ENCODE measurements at places on chromosomes 3 and 15.
A peak's percentile ranks its signal among the peaks of the same experiment; 100 is the strongest.

- DNase-seq, result no peak
Measured at GRCh38 chr15:26620528-26621458, 152.1 kb downstream of the GABRB3 start.

GRCh38 chr3:189833996-189834395 is 202.8 kb downstream of the TP63 start:
- DNase-seq, result no peak

GRCh38 chr15:22917556-22917955 is 62.6 kb downstream of the CYFIP1 start:
- no peak for DNase-seq

DNA sequence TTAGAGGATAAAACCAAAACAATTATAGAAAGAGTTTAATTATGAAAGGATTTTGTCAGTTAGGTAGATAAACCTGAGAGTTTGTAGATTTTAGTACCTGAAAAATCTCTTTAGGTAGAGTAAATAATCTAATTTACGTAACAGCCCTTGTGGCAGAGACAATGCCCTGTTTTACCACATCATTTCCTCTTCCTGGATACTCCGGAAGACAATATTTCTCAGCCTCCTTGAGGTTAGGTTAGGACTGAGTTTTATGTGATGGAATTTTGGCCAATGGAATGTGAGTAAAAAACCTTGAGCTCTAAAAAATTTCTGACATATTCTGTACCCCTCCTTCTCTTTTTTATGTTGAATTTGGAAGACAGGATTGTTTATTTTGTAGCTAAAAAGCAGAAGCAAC is 50.7 kb upstream of the TPRG1 start:
- DNase-seq, result peak; percentile 62

GRCh38 chr15:40853241-40853890 is 9.5 kb downstream of the SPINT1 start:
- no peak for DNase-seq

DNA sequence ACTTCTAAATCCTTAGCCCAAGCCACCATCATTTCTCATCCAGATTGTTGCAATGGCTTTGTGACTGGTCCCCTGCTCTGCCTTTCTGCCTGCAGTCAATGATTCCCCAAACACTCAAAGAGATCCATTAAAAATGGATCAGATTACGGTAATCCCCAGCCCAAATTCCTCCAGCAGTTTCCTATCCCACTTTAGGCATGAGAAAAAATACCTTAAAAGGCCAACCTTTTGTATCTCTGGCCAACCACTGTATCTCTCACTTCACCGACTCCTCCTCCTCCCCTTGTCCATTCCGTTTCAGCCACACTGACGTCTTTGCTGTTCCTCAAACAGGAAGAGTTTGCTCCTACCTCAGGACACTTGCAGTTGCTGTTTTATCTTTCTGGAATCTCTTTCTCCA is 20.9 kb upstream of the IL1RAP start:
- DNase-seq, result no peak

DNA sequence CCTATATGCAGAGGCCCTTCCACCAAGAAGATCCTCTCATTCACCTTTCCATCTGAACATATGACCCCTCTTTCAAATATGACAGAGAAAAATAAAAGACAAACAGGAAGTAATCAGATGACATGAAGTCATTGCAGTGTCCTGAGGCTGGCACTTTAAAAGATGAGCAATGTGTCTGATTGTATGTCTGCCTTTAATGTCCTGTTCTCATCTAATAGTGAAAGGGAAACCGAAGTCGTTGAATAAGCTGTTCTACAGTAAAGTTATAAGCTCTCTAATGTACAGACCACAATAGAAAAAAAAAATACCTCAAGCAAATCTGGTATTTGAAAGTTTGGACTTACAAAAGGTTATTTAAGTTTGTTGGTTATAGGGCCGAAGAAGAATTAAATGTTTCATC is 243.0 kb downstream of the CLSTN2 start:
- DNase-seq, result no peak

- DNase-seq, result no peak
Measured at GRCh38 chr3:132549890-132550578, 47.0 kb upstream of the ACKR4 start.

- DNase-seq, result peak; percentile 52
Measured at GRCh38 chr15:78873793-78874765, 1.4 kb downstream of the MORF4L1 start.

GRCh38 chr15:95875121-95875643 is 455.3 kb upstream of the NR2F2 start:
- peak; percentile 19 for DNase-seq

DNA sequence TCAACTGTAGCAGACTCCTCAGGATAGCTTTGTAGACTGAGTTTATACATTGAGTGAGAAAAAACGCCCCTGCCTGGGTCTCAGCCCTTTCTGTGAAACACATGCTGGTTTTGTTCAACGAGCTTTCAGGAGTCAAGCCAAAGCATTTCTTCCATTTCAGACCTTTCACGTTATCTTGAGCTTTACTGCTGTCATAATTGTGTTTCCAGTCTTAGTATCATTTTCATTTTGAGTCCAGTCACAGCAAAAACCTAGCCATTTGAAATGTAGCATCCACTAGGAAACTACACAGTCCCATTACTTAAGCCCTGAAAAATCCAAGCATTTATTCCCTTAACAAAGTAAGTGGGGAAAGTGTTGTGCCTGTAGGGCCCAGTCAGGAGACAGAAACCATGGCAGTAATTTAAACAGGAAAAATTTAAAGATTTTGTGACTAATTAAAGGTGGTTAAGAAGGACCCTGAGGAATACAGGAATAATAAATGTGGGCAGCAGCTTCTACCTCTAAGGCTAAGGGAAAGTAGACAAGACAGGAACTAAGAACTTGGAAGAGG is 110.1 kb upstream of the ABHD17C start:
- no peak for DNase-seq

- no peak for DNase-seq
Measured at GRCh38 chr3:193797566-193797965, 204.6 kb downstream of the OPA1 start.

- no peak for DNase-seq
Measured at GRCh38 chr15:101510212-101511197, 21.0 kb upstream of the PCSK6 start.

- no peak for DNase-seq
Measured at GRCh38 chr3:146625186-146625775, 20.1 kb upstream of the PLSCR5 start.

Data from CD4-positive, alpha-beta T cell treated with Interleukin-4 for 4 hours (primary cell).